ENCODE measurements at places on chromosomes 1 and 21.

DNA sequence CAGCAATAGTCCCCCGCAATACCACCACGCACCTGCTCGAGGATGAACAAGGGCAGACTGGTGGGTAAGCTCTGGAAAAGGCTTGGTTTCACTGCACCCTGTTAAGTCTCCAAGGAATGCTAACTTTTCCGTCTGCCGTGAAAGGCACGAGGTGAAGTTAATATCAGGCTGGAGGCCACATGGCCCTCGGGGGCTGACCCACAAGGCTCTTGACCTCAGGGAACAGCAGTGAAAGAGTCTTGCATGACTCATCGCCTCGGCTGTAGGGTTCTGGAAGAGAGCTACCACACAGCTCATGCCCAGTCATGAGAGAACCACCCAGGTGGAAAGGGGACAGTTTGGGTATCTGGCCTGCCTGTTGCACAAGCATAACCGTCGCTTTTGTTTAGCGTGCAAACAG is 24.7 kb downstream of the SCCPDH start:
- no peak for DNase-seq

DNA sequence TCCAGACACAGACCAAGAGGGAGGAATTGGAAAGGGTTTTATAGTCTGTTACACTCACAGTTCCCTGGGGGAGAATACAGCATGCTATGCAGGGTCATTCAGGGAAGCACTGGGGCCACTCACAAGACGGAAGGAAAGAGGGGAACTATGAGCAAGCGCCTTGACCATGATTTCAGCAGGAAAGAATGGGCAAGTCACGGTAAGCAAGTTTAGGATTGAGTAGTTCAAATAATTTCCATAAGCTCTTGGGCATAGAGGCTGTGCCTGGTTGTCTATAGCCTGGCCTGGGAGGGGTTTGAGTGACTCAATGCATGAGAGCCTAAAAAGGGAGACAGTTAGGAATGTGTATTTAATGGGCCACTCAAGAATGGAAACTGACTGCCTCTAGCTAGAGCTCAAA is 176.7 kb downstream of the TTLL7 start:
- no peak for DNase-seq

DNA sequence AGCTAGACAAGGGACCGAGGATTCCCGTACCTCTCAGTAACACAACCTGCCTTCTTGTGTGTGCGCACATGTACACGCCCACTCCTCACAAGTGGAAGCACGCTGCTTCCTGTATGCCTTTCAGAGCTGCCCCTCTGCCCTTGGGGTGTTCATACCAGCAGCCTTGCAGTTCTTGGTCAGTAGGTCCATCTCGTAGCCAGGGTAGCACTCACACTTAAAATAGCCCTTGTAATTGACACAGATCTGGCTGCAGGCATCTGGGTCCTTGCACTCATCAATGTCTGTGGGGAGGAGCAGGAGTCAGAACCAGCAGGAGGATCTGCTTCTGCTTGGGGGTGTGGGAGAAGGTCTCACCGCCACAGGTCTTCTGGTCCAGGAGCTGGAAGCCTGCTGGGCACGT is 32.6 kb upstream of the MAGOH start:
- DNase-seq = no peak

DNA sequence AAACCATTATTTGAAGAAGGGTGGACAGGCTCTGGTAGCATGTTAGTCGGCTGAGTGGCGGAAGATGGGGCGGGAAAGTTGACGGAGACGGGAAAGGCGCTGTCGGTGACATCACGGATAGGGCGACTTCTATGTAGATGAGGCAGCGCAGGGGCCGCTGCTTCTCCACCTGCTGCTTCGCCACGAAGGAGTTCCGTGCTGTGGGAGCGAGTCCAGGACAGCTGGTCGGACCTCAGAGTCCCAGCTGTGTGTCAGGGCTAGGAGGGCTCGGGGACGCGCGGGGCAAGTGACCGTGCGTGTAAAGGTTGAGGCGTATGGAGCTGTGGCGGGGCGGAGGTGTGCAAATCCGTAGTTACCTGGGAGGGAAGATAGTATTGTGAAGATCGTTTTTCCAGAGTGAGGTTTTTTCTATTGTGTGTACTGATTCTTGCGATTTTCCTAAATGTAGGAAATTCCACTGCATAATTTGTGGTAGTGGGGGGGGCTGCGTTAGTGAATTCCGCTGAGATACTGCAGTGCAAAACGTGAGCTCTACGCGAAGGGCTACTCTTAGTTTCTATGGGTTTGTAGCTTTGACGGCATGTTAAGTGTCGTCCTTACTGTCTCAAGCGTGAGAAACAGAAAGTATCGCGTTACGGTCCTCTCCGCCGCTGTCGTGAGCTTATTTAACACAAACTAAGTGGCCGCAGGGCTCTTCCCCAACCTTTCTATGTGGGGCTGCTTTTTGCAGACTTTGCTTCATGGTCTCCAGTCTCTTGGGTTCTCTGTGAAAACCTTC is 111.2 kb upstream of the NBPF11 start:
- DNase-seq = peak; percentile 80

GRCh38 chr1:30911059-30911954 is 2.7 kb upstream of the SDC3 start:
- DNase-seq = peak; percentile 89

DNA sequence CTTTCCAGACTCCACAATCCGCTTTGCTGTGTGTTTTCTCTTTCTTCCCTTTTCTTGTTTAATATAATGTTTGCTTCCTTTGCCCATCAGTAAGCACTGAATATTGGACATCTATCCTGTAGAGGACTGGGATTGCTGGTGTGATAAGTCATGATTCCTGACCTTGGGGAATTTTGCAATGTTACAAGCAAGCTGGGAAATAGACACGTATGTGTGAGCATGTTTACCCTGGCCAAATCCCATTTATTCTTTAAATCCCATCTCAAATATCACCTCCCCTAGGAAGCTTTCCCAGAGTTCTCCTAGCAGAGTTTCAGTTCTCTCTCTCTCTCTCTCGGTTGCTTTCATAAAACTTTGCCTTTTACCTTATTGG is 155.3 kb downstream of the ROR1 start:
- no peak for DNase-seq
